ENCODE measurements at places on chromosomes 7 and 10.

DNA sequence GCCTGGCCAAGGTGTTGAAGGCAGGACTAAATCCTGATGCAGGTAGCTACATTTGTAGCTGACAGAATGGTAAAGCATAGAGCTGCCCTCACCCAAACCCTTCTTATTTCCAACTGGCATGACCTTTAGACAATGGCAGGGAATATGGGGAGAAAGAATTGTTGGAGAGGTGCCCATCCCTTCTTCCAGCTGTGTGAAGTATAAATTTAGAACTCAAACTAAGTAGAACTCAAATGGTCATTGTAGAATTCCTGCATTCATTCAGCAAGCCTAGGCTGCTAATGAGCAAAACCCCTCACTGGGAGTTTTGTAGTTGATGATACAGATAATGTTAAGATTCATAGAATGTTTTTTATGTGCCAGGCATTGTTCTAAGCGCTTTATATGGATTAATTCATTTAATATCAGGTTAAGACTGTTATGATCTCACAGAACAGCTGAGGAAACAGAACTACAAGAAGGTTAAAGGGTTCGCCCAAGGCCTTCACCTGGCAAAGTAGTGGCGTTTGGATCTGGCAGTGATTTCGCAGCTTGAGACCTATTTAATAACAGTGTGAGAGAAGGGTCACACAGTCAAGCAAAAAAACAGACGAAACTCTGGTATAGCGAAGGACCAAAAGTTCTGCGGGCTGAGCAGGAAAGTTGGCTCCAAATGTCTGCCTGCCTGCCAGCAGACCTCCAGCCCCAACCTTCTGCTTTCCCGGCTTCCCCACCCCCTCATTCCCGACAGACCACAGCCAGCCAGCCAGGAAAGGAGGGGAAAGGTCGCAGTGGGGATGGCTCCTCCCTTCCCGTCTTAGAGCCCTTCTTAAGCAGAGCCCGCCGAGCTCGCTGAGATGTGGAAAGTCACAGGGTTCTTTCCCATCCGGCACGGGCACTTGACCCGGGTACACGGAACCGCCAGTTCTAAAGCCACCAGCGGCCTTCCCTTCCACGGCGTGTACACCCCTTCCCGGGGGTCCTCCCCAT, 1.6 kb upstream of the HILPDA start:
- no peak for DNase-seq

DNA sequence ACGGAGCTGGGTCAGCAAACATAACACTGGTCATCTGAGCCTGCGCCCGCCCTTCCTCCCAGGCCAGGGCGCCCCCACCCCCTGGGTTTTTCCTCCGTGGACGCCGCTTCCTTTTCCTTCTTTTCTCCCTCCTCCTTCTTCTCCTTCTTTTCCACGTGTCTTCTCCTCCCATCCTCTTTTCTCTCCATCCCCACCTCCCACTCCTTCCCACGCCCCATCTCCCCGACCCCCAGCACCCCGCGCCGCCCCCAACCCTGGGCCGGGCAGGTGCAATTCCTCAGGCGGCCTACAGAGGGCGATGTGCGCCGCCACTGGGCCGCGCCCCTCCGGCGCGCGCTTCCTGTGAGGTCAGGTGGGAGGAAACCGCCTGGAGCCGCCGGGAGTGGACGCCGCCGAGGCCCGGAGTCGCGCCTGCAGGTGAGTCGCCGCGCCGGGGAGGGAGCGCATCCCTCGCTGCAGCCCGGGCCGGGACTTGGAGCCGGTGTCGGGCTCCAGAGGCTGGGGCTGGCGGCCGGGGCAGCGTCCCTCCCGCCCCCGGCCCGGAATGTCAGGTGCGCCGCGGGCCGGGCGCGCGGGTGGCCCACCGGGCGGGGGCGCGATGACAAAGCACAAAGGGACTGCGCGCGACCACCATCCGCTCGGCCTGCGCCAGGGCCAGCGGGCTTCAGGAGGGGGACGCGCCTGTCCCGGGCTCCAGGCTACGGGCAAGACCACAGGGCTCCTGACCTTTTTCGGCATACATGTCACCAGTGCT, at the start of gene FAM241B:
Gene FAM241B, plus strand, starts transcription at position 351 of the 754 bp plus-strand sequence. CDS start 1,497 bp downstream, outside the sequence.
- DNase-seq: peak; percentile 67

DNA sequence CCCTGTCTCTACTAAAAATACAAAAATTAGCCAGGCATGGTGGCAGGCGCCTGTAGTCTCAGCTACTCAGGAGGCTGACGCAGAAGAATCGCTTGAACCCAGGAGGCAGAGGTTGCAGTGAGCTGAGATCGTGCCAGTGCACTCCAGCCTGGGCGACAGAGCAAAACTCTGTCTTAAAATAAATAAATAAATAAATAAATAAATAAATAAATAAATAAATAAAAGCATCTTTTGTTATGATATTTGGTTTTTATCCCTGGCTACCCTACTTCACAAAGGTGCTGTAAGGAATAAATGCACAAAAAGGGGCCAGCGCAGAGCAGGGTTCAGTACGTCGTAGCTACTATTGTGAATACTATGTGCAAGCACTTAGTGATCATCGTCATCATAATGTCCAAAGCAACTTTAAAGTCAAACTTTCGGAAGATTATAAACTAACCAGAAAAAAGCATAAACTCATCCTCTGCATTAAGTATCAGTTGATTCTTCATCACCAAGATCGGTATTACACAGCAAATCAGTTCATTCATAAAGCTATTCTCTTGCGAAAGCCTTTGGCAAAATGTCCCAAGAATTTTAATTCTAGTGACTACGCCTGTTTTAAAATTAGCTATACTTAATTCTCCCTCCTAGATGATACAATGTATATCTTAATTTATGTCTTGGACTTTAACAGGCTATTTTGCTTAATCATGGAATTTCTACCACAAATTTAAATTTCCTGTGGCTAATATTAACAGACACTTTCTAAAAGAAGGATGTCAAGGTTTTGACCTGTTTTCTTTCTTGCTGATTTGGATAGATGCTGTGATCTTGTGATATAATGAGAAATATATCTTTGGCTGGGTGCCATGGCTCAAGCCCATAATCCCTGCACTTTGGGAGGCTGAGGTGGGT, 7.6 kb upstream of the NFE2L3 start:
- DNase-seq: no peak

DNA sequence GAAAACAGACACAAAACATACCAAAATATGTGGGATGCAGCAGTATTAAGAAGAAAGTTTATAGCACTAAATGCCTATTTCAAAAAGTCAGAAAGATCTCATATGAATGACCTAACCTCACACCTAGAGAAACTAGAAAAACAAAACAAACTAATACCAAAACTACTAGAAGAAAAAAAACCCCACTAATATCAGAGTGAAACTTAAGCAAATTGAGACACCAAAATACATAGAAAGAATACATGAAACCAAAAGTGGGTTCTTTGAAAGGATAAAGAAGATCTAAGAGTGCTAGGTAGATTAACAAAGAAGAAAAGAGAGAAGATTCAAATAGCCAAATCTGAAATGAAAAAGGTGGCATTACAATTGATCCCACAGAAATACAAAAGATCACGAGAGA, 494.1 kb downstream of the SH2D4B start:
- DNase-seq: no peak

DNA sequence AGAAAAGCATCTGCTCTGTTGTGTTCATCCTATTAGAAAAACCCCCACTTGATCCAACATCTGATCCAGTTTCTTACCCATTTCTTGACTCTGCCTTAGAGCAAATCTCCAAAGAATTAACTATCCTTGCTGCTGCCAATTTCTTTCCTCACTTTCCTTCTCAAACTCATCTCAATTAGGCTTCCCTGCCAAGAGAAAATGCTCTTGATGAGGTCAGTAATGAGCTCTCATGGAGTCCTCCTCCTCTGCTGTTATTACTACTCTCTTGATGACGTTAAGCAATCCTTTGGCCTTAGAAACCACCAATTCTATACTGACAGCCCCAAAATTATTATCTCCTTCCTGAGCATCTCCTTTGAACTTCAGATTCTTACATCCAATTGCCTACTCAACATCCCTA, 162.0 kb upstream of the FAM13C start:
- DNase-seq: no peak

GRCh38 chr7:24025765-24026164, 258.2 kb upstream of the NPY start:
- no peak for DNase-seq

GRCh38 chr7:120793213-120793936, 64.6 kb downstream of the TSPAN12 start:
- no peak for DNase-seq

Data from CD4-positive, alpha-beta T cell treated with Interleukin-15 for 1 hour (primary cell).